ENCODE measurements at places on chromosomes 4 and X.

- no peak for DNase-seq
Measured at GRCh38 chrX:150694738-150695410, 1.7 kb downstream of the MTMR1 start.

GRCh38 chr4:166662266-166662843 is 571.9 kb downstream of the SPOCK3 start:
- DNase-seq, result no peak

- no peak for DNase-seq
Measured at GRCh38 chr4:40916880-40917279, 167.1 kb downstream of the NSUN7 start.

DNA sequence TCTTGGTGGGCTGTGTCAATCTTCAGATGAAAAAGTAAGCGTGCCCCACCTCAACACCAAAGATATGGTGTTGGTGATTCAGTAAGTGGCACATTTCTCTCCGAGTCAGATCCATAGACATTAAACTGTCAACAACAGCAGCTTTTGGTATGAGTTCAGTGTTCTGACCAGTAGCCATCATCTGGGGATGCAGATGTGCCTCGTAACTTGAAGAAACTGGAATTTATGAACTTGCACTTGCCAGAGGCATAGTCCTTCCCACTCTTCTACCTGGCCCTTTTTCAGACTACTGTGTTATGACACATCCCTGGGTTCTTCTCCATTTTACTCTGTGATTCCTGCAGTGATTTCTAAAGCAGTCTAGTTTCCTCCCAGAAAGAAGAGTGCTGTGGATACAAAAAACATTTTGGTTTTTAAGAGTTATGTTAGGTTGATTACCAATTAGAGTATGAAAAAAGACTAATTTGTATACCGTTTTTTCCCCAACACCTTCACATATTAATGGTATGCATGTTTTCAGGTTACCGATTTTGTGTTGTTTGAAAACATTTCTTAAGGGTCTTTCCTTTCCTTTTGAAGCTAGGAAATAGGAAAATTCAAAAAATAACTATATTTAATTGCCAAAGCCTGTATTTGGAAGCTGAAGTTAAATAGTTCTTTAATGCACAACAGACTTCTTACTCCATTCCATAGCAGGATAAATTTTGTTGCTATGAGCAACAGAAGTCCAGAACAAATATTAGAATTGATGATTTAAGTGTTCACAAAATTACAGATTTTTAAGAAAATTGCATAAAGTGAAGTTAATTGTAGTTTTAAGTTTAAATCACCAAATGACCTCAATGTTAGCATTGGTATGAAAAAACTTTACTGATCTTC is 39.3 kb downstream of the NUDT6 start:
- no peak for DNase-seq

GRCh38 chrX:12771445-12772069 is 19.7 kb upstream of the PRPS2 start:
- no peak for DNase-seq

- DNase-seq, result no peak
Measured at GRCh38 chrX:149568701-149569296, 18.5 kb downstream of the MAGEA9B start.

GRCh38 chr4:92339676-92340075 is 35.9 kb downstream of the GRID2 start:
- DNase-seq, result no peak

DNA sequence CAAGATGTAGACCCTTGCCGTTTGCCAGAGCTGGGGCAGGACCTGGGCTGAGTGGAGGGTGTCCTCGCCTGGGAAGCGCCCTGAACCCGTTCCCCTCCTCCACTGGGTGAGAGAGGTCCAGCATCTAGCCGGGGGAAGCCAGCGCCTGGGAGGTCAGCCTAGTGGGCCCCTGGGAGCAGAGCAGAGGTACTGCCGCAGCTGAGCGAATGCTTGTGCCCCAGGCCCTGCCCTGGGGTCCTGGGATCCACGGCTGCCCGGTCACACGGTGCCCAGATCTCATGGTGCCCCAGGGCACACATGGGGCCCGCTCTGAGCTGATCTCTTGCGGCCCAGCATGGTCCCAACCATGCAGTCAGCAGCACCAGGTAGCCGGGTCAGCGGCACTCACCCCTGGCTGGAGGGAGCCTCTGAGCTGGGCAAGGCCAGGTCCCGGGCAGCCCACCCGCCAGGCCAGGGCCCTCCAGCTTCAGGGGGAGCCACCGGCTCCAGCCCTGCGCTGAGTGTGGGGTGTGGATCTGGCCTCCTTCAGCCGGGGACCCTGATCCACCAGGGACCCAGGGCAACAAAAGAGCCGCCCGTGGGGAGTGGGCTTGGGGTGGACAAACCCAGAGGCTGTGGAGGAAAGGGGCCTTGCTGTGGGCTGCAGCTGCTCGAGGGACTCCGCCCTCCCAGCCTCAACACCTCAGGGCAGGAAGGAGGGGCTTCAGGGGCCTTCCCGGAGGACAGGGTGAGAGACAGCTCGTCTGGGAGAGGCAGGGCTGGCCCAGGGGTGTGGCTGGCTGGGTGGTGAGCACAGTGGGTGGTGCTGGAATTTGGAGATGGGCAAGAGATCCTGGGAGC is 4.1 kb upstream of the CPLX1 start:
- DNase-seq, result no peak

DNA sequence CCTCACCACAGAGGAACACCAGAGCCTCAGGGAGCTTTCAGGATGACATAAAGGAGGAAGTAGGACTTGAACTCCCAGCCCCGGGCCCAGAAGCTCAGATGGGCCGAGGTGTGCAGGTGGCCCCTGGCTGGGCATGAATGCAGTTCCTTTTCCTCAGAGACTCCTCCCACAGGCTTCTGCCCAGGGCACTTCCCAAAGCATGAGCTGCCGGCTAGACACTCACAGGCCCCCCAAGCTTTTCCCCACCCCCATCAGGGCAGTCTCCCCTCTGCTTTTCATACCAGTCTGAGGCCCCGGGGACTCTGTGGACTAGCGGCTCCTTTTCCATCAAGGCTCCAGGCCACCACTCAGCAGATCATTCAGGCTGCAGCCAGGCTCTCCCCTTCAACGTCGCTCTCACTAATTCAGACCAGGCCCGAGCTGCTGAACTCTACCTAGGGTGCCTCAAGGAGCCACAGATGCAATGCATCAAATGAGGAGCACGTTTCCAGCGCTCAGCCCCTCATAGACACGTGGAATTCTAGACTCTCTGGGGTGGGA is 36.9 kb downstream of the HMX1 start:
- DNase-seq, result no peak

DNA sequence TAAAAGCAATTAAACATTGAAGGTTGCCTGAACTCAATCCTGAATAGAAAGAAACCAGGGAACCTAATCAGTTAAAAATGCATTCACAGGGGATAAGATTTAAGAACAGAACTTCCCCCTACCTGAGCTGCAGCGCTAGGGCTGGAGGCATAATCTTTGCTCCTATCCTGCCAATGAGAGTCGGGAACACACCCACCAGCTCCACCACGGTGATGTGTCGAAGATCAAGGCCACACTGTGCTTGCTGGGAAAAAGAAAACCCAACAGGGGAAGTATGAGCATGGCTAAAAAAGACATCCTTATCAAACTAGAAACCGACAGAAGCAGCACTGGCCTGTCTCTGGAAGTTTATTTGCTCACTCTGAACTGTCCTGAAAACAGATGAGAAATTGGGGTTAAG is 66.3 kb downstream of the SRPX start:
- no peak for DNase-seq

DNA sequence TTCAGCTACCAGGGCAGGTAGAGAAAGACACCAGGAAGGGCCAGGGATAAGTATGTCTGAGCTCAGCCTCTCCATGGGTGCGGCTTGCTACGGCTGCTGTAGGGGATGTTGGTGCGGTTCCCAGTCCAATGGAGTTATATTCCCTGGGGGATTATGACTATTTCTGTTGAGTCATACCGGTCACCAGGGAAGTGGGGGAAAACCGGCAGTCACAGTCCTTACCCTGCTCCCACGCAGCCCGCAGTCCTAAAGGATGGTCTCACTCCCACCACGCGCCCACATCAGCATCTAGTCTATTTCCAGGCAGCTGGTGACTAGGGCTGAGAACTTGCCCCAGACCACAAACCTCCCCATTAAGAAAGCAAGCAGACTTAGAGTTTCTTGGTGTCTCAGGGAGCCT is 191.6 kb downstream of the VEGFC start:
- no peak for DNase-seq

- no peak for DNase-seq
Measured at GRCh38 chrX:142999199-142999701, 26.5 kb upstream of the SPANXN4 start.

DNA sequence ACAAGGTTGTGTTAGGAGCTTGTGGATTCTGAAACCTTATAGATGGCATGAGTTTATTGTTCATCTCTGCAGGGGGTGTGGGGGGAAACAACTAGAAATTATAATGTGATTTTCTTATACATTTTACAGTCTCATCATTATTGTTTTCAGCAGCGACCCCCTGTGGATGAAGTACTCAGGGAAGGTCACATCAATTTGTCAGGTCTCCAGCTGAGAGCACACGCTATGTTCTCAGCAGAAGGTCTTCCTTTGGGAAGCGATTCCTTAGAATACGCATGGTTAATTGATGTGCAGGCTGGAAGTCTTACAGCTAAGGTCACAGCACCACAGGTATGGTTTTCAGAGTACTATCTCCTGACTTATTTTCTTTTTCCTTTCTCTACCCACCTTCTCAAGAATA is 72.2 kb downstream of the BLTP1 start:
- DNase-seq, result no peak

Measured in dorsolateral prefrontal cortex (tissue), 122 donors.